Fibroblast of lung (primary cell): ENCODE measurements at places on chromosomes 5 and 9. TPM values are rescaled to one million over a fixed set of nuclear protein-coding genes. Genes with fewer than 3 reads are reported as not detected.

KCNV2 gene
- total RNA-seq: not detected in 2 replicates

TMEM252 gene
- total RNA-seq: not detected in 2 replicates

BNC2 gene
- 34.7 and 36.2 TPM in 2 replicates for total RNA-seq

EIF4E1B gene
- total RNA-seq: not detected in 2 replicates

CDKN2B gene
- total RNA-seq: 29.0 and 44.9 TPM in 2 replicates

OR13J1 gene
- total RNA-seq: not detected in 2 replicates

FOXD1 gene
- 0.77 and 1.5 TPM in 2 replicates for total RNA-seq

SMIM33 gene
- total RNA-seq: not detected in 2 replicates

ROR2 gene
- total RNA-seq: 27.9 and 39.5 TPM in 2 replicates

ZNF618 gene
- 5.4 and 8.6 TPM in 2 replicates for total RNA-seq

BRIX1 gene
- 40.8 and 46.9 TPM in 2 replicates for total RNA-seq

KCNN2 gene
- 0.50 TPM in 1 of 2 replicates, not detected in the other for total RNA-seq

S1PR3 gene
- total RNA-seq: 20.5 and 23.1 TPM in 2 replicates

RLN2 gene
- total RNA-seq: not detected in 2 replicates

SHROOM1 gene
- 4.1 and 6.1 TPM in 2 replicates for total RNA-seq

LHX6 gene
- total RNA-seq: not detected in 2 replicates

C5orf58 gene
- total RNA-seq: not detected in 2 replicates

ELAVL2 gene
- total RNA-seq: under 0.01 and 0.26 TPM in 2 replicates

BAAT gene
- total RNA-seq: not detected in 2 replicates

GAPT gene
- total RNA-seq: not detected in 2 replicates

CCDC152 gene
- total RNA-seq: 1.5 and 2.5 TPM in 2 replicates

CAMK4 gene
- total RNA-seq: 0.77 and 0.83 TPM in 2 replicates

SPATA9 gene
- 0.51 and 0.66 TPM in 2 replicates for total RNA-seq

CCL28 gene
- 2.0 and 2.8 TPM in 2 replicates for total RNA-seq

GRXCR2 gene
- not detected in 2 replicates for total RNA-seq

IFNE gene
- 3.9 and 6.6 TPM in 2 replicates for total RNA-seq

HAVCR1 gene
- not detected in 2 replicates for total RNA-seq

IFNA13 gene
- total RNA-seq: not detected in 2 replicates

LCN12 gene
- 0.17 TPM in 1 of 2 replicates, not detected in the other for total RNA-seq

SLC25A25 gene
- 24.1 and 30.7 TPM in 2 replicates for total RNA-seq

TXNDC8 gene
- total RNA-seq: not detected in 2 replicates

ANGPTL2 gene
- 108 and 163 TPM in 2 replicates for total RNA-seq

CDKN2A gene
- 10.8 and 19.2 TPM in 2 replicates for total RNA-seq

SH3GL2 gene
- total RNA-seq: under 0.01 and 0.17 TPM in 2 replicates

MCIDAS gene
- not detected in 2 replicates for total RNA-seq

IL31RA gene
- total RNA-seq: 2.1 and 2.6 TPM in 2 replicates

FOXD4 gene
- total RNA-seq: 0.17 and 0.26 TPM in 2 replicates
